ENCODE measurements at places on chromosomes 4 and X.

DNA sequence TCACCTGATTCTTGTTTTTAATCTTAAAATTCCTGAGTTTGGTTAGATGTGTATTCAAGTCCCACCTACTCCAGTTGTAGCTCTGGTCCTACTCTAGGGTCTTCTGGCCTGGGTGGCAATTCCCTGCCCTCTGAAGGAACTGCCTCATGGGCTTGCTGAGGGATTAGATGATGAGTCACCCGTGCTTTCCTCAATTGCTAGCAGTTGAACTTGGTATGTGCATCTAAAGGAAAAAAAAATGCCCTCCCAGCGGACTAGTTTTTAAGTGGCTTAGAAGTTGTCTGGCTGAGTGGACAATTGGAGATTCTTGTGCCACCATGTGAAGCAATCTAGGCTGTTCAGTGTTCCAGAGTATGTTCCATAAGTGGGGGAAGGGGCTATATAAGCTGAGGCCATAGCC is 127.0 kb downstream of the CCNG2 start:
- ATAC-seq, result no peak

- ATAC-seq, result no peak
These were observed 237.0 kb downstream of the IDS start for GRCh38 chrX:149267878-149268813.

GRCh38 chr4:68367835-68368234 is 17.9 kb upstream of the YTHDC1 start:
- no peak for ATAC-seq

GRCh38 chr4:35643661-35644060 is 600.7 kb downstream of the ARAP2 start:
- no peak for ATAC-seq

GRCh38 chr4:137623013-137623412 is 90.7 kb upstream of the PCDH18 start:
- ATAC-seq, result no peak

- ATAC-seq, result no peak
These were observed 1.5 kb downstream of the FRMPD3 start for GRCh38 chrX:107450823-107451509.

DNA sequence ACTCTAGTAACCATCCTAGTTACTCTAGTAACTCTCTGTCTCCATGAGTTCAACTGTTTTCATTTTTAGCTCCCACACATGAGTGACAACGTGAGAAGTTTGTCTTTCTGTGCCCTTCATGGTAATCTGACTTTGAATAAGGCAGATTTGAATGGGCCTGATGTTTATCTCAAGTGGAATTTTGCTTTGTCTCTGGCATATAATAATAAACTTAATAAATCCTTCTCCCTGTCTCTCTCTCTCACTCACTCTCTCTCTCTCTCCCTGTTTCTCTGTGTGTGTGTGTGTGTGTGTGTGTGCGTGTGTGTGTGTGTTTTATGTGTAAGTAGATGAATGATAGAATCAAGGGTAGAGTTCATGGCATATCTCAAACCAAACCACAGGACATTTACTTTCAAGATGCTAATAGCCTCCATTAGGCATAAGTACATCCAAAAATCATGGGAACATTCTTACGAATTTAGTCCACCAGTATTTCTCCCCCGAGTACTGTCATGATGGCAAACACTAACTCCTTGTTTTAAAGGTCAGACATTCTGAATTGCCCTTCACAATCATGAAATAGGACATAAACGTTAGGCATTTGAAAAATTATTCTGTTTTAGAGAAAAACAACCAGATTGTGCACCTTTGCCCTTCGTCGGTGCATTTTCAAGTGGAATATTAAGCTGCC is 193.1 kb downstream of the SPATA18 start:
- no peak for ATAC-seq

- ATAC-seq, result no peak
These were observed 555.0 kb upstream of the DIPK2B start for GRCh38 chrX:45755703-45756102.

DNA sequence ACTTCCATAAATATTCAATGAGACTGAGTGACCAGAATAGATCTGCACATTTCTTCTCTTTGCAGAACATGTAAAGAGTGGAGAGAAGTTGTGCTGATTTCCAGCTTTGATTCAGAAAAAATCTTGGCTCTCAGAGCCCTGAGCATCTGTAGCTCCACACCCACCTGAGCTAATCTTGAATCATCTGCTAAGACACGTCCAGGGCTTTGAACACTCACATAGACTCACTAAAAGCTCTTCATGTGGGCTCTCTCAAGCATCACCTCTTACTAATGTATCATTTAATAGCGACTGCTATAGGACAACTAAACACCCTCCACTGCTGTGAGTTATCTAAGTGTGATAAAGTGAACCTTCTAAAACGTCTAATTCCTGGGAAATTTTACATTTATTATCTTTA is 147.7 kb upstream of the GRIA3 start:
- ATAC-seq, result no peak

- ATAC-seq, result no peak
These were observed 8.3 kb upstream of the SLC10A6 start for GRCh38 chr4:86857341-86858052.

DNA sequence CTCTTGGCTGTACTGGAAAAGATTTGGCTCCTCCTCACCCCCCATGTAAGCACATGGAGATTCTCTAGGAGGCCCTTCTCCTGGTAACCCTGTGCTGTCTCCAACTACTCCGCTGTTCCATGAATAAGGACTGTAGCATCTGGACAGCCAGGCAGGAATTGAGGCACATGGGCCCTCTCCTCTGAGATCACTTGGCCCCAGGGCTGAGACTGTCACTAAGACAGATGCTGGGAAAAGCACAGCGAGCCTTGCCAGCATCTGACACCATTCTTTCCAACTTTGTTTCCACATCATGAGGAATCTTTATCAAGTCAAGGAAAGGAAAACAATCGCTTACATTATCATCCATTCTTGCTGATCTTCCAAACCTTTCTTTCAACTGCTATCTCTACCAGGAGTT is 222.6 kb upstream of the INTU start:
- no peak for ATAC-seq

DNA sequence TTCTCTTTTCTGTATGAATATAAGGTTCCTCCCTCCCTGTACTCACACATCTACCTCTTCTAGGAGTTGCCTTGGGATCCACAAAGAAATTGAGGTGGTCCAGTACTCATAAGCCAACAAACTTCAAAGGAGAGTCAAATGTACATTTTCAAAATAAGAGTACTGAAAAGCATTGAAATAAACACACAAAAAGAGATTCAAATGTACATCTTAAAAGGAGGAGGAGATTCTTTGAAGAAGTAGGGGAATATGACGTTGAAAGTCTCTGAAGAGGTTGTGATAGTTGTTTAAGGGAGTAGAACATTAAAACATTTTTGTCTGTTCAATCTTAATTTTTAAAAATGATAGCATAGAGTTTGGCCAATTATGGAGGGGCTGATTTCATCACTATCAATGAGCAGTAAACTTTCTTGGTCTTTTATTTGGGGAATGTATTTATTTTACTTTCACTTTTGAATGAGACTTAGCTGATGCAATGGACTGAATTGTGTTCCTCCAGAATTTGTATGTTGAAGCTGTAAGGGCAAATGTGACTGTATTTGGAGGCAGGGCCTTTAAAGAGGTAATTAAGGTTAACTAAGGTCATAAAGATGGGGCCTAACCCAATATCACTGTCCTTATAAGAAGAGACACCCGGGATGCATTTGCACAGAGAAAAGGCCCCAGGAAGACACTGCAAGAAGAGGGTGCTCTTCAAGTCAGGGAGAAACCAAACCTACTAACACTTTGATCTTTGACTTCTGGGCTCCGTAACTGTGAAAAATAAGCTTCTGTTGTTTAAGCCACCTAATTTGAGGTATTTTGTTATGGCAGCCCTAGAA is 226.3 kb upstream of the PGRMC2 start:
- no peak for ATAC-seq
